ENCODE measurements at places on chromosomes 12 and 14.

DNA sequence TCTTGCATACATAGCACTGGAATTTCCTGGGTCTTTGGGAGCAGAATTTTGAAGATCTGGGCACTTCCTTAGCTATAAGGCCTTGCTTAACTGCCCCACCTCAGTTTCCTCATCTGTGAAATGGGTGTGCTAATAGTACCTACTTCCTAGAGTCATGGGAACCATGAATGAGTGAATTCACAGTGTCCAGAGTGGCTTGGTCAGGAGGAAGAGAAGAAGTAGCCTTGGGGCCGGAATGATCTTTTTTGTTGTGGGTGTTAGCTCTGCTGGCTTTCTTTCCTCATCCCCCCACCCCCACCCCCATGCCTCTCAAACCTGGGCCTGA, 2.4 kb downstream of the SH2B3 start:
- DNase-seq, result no peak

- no peak for DNase-seq
Measured at GRCh38 chr14:77309131-77309530, 11.6 kb downstream of the POMT2 start.

- DNase-seq, result no peak
Measured at GRCh38 chr14:102052522-102052921, 34.3 kb downstream of the HSP90AA1 start.

- DNase-seq, result no peak
Measured at GRCh38 chr14:70239802-70240201, 51.1 kb upstream of the SLC8A3 start.

GRCh38 chr14:94041551-94042346, 15.6 kb downstream of the OTUB2 start:
- DNase-seq, result peak; percentile 33

DNA sequence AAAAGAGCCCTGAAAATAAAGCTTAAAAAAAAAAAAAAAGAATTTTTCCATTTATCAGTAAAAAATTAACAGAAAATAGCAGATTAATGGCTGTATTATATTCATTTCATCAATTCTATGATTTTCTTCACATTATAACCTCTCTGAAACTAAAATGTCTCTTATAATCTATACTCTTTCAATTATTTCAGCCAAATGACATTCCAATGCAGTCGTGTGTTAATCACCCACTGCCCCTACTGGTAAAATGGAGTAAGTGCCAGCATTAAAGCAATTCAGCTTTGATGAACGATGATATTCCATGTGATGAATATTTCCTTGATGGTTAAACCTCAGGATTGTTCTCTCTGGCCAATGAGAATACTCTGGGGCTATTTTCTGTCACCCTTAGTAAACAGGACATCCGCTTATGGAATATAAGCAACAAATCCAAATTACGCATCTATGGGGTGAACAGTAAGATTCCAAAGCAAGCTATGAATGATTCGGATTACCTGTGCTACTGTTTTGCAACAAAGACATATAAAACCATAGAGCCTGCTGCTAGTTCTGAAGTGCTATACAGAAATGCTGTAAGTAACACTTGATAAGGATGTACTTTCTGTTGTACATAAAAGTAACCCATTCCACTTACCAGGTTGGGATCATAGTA, 20.3 kb upstream of the SYCP3 start:
- peak; percentile 34 for DNase-seq

- DNase-seq, result peak; percentile 55
Measured at GRCh38 chr12:122886851-122887818, 8.8 kb downstream of the VPS37B start.

- DNase-seq, result peak; percentile 54
Measured at GRCh38 chr14:75906680-75907280, 75.0 kb downstream of the TGFB3 start.

DNA sequence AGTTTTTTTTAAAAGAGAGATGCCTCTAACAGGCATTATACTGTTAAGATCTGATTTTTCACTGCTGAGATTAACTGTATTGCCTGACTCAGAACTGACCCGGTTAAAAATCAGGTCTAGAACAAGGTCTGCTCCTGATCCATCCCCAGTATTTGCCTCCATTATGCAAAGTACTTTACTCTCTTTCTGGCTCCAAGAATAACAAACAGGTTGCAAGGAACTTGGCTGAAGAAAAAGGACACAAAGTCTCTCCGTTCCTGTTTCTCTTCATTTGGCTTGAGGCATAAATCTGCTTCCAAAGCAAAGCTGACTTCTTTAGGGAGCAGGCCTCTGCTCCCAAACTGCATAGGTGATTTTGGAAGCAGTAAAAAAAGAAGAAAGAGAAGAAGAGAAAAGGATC, 199.3 kb upstream of the PDZRN4 start:
- no peak for DNase-seq

DNA sequence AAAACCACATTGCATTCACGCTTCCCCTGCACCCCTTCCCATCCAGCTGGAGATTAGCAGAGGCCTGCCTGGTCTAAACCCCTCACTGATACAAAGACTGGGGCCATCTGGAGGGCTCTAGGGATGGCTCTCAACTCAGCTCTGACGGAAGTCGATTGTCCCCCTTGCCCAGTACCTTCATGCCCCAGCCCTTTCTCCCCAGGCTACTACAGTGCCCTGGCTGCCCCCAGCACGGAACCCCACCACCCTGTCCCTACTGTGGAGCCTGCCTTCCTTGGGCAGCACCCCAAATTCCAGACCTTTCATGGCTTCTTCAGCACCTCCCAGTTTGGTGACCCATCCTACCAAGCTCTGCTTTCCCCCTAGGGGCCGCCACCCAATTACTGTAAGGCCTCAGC, 25.6 kb downstream of the ZFP36L1 start:
- no peak for DNase-seq

- peak; percentile 74 for DNase-seq
Measured at GRCh38 chr14:63727736-63728728, at the start of gene SGPP1. SGPP1 (minus strand) TSS chr14:63728065; CDS start chr14:63727944, 121 bp downstream.

DNA sequence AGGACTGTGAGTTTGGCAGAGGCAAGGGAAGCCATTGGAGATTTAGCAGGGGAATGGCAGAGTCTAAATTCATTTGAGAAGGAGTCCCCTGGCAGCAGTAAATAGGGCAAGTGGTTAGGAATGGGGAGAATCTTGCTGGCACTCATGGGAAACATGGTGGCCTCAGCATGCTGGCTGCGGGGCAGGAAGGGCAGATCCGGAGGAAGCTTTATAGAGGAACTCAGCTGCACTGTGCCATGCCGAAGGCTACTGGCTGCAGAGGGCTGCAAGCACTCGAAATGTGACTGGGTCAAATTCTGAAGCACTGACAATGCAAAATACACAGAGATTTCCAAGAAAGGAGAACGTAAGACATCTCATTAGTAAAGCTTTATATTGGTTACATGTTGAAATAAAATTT, 23.9 kb downstream of the CCNK start:
- no peak for DNase-seq

- DNase-seq, result peak; percentile 33
Measured at GRCh38 chr14:89805501-89805900, 149.0 kb downstream of the EFCAB11 start.

DNA sequence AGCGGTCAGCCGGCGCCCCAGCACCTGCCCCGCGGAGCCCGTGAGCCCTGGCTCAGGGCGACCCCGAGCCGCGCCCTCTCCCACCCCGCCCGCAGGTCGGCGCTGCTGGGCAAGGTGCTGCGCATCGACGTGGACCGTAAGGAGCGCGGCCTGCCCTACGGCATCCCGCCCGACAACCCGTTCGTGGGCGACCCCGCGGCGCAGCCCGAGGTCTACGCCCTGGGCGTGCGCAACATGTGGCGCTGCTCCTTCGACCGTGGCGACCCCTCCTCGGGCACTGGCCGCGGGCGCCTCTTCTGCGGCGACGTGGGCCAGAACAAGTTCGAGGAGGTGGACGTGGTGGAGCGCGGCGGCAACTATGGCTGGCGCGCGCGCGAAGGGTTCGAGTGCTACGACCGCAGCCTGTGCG, 14.4 kb downstream of the HHIPL1 start:
- no peak for DNase-seq

GRCh38 chr14:64604001-64604400, 54.2 kb downstream of the PPP1R36 start:
- DNase-seq, result no peak

GRCh38 chr14:79583738-79584408, 627.4 kb downstream of the DIO2 start:
- DNase-seq, result peak; percentile 55

- peak; percentile 55 for DNase-seq
Measured at GRCh38 chr12:24853588-24853987, 95.3 kb downstream of the BCAT1 start.

- DNase-seq, result no peak
Measured at GRCh38 chr14:95133282-95133681, 24.0 kb downstream of the DICER1 start.
